Activated T-helper 1 cell treated with Interleukin-2 at 50 U/mL for 16 hours (primary cell): ENCODE measurements at places on chromosomes 3 and 15.

DNA sequence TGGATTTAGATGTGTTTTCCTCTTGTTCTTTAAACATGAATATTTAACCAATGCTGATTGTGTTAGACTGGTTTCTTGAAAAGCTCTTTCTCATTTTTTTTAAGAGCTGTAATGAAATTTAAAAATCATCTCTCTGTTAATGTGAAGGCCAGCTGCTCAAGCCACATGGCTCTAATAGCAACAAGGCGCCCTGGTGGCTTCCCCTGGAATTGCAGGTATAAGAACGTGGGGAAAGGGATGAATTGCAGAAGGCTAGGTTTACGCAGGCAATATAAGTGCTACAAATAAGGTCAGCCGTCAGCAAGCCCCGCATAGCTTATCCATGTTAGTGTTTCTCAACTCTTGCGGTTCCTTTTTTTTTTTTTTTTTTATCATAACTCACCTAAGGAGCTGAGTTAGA is 108.5 kb downstream of the SAMMSON start:
- DNase-seq: no peak

DNA sequence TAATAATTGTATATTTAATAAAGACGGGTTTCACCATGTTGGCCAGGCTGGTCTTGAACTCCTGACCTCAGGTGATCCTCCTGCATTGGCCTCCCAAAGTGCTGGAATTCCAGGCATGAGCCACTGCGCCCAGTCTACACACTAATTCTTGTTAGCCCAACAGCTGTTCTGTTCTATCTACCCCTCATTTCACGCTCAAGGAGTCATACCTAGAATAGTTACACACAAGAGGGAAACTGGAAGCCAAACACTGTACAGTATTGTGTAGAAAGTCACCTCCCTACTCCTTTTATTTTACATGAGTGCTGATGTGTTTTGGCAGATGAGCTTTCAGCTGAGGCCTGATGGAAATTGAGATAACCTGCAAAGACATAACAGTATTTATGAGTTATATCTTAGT is 13.4 kb upstream of the CTDSPL2 start:
- no peak for DNase-seq

- no peak for DNase-seq
Observed at GRCh38 chr3:102081572-102082289, 232.4 kb downstream of the NFKBIZ start.

DNA sequence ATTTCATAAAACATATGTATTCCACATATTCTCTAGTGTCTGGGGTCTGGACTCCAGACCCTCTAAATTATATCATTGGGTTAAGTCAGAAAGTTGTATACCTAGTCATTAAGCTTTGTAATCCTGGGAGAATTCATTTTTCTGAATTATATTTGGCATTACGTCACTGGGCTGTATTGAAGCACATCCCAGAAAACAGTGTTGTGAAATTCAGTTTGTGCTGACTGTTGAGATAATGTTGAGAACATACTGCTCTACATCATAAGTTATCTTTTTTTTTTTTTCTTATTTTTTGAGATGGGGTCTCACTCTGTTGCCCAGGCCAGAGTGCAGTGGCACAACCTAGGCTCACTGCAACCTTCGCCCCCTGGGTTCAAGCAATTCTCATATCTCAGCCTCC is 153.1 kb upstream of the STT3B start:
- no peak for DNase-seq

GRCh38 chr3:150379469-150379868 is 28.6 kb upstream of the TSC22D2 start:
- no peak for DNase-seq

- no peak for DNase-seq
Observed at GRCh38 chr15:84911879-84912660, 27.6 kb downstream of the SLC28A1 start.

DNA sequence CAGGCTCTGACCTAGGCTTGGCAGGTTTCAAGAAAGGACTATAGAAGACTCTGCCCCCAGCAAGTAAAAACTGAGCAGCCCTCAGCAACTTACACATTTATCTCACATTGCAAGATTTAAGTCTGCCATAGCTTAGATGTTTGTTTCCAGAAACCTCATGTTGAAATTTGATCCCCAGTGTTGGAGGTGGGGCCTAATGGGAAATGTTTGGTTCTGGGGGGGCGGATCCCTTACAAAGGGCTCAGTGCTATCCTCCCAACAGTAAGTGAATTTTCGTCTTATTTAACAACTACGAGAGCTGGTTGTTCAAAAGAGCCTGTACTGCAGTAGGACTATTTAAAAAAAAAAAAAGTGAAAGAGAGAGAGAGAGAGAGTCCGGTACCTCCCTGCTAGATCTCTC is 125.2 kb upstream of the PROK2 start:
- no peak for DNase-seq

DNA sequence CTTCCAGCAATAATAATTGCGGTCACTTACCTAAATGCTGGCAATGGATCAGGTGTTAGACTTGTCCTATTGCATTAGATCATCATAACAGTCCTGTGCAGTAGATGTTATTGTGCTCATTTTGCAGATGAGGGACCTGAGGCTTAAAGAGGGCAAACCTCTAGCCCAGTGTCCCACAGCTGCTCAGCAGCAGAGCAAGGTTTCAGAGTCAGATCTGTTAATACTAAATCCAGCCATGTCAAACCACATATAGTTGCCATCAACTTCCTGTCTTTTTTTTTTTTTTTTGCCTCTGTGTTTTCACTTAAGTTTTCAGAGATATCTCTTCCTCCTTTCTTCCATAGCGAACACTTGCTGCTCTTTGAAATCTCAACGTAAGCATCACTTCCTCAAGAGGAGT is 12.1 kb downstream of the FEZF2 start:
- no peak for DNase-seq
